Stimulated activated naive CD4-positive, alpha-beta T cell (primary cell): ENCODE measurements at places on chromosomes 3 and 15.

- no peak for DNase-seq
Measured at GRCh38 chr3:71978150-71978721, 193.3 kb upstream of the PROK2 start.

DNA sequence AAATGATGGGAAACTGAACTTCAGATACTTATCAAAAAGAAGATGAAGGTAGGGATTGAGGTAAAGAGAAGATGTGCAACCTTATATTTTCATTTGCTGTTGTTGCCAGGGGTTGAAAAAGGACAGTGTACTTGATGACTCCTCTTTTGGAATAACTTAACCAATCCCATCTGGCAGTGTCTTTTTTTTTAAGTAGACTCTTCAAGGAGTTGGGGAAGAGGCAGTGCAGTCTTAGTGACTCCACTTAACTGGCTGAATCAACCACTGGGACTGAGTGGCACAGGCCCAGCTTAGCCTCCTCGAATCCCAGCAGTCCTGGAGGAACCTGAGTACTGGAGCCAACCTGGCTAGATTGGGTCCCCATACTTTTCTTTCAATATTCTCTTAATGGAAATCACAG lies 27.3 kb upstream of the FILIP1L start:
- DNase-seq, result no peak

- DNase-seq, result no peak
Measured at GRCh38 chr3:180417241-180417640, 184.7 kb upstream of the TTC14 start.

GRCh38 chr3:138389144-138389601 lies 40.8 kb downstream of the MRAS start:
- DNase-seq, result no peak

DNA sequence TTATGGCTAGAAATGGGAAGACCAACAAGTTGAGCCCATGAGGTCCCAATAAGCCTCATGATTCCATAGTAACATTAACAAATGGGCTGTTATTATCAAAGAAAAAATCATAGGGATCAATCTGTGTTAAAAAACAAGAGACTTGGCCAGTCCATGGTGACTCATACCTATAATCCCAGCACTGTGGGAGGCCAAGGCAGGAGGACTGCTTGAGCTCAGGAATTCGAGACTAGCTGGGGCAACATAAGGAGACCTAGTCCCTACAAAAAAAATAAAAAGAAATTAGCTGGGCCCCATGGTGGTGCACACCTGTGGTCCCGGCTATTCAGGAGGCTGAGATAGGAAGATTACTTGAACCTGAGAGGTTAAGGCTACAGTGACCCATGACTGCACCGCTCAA lies 124.8 kb downstream of the DMXL2 start:
- no peak for DNase-seq

GRCh38 chr3:178513546-178514380 lies 22.5 kb upstream of the KCNMB2 start:
- DNase-seq, result no peak

GRCh38 chr3:59542276-59542675 lies 492.5 kb upstream of the CFAP20DC start:
- no peak for DNase-seq

- no peak for DNase-seq
Measured at GRCh38 chr3:107193116-107193515, 184.1 kb upstream of the CCDC54 start.

- no peak for DNase-seq
Measured at GRCh38 chr15:48385031-48385830, 54.0 kb downstream of the DUT start.

GRCh38 chr15:83153288-83153687 lies 45.8 kb downstream of the TM6SF1 start:
- no peak for DNase-seq

DNA sequence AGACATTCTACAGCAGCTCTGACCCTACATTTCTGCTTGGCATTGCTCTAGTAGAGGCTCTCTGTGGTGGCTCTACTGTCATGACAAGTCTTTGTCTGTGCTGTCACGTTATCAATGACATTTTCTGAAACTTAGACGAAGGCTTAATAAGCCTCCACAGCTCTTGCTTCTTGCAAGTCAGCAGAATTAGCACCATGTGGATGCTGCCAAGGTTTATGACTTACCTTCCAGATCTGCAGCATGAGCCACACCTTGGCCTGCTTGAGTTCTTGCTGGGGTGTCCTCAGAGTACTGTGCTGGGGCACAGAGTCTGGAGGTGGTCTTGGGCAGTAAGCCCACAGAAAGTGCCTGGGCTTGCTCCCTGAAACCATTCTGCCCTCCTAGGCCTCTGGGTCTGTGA lies 9.8 kb downstream of the RTP1 start:
- DNase-seq, result no peak

GRCh38 chr15:48777645-48778330 lies 33.1 kb downstream of the CEP152 start:
- no peak for DNase-seq

DNA sequence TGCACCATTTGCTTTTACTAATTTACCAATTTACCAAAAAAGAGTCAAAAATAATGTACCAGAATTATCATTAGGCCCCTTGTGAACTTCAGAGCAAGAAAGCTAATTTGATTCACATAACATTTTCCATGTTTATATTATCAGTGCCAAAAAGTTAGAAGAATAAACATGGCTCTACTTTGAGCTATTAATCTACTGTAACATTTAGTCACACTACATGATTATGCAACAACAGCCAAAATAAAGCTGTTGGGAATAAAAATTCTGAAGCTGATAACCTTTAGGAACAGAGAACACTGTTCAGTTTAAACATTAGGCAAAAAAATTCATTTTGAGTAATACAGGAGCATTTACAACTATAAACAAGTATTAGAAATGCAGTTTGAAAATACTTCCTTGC lies 63.6 kb downstream of the PROS1 start:
- DNase-seq, result no peak

- DNase-seq, result no peak
Measured at GRCh38 chr15:98131924-98132323, 171.4 kb downstream of the ARRDC4 start.

GRCh38 chr15:49179433-49180190 lies 9.6 kb downstream of the GALK2 start:
- no peak for DNase-seq

DNA sequence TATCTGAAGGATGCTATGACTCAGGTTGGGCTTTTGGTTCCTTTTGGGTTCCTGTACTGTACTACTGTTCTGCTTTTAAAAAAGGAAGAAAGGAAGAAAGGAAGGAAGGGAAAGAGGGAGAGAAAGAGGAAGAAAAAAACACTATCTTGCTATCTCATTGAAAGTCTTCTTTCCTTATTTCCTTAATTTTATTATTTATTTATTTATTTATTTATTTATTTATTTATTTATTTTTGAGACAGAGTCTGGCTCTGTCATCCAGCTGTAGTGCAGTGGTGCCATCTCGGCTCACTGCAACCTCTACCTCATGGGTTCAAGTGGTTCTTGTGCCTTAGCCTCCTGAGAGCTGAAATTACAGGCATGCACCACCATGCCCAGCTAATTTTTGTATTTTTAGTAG lies 198.9 kb upstream of the SOX2 start:
- no peak for DNase-seq

- DNase-seq, result no peak
Measured at GRCh38 chr3:10600296-10600714, 94.9 kb upstream of the ATP2B2 start.

- no peak for DNase-seq
Measured at GRCh38 chr3:188926111-188926510, 245.7 kb upstream of the TPRG1 start.

GRCh38 chr3:38111696-38112377 lies 25.1 kb downstream of the ACAA1 start:
- no peak for DNase-seq

GRCh38 chr3:44439499-44440295 lies 37.8 kb downstream of the ZNF445 start:
- DNase-seq, result peak; percentile 75

GRCh38 chr3:133832802-133833144 lies 27.2 kb downstream of the SRPRB start:
- DNase-seq, result no peak

GRCh38 chr3:82509951-82510603 lies 748.6 kb upstream of the GBE1 start:
- no peak for DNase-seq

DNA sequence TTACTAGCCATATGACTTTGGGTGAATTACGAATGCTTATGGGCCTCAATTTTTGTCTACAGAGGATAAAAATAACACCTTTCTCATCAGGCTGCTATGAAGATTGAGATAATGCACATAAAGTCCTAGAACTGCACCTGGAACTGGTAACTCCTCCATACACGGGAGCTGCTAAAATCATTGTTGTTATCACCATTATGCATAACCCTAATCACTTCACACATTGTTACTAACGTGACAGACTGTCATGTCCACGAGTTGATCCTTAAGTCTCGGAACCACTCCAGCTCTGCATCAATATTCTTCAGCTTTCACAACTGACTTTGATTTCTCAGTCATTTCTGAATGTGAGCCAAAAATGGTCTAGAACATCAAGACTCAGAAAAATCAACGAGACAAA lies 64.1 kb downstream of the RFTN1 start:
- no peak for DNase-seq
